Thoracic aorta (tissue), 2 donors: ENCODE measurements at places on chromosomes 3 and 15. TPM values are rescaled to one million over a fixed set of nuclear protein-coding genes. Genes with fewer than 3 reads are reported as not detected.

DNA sequence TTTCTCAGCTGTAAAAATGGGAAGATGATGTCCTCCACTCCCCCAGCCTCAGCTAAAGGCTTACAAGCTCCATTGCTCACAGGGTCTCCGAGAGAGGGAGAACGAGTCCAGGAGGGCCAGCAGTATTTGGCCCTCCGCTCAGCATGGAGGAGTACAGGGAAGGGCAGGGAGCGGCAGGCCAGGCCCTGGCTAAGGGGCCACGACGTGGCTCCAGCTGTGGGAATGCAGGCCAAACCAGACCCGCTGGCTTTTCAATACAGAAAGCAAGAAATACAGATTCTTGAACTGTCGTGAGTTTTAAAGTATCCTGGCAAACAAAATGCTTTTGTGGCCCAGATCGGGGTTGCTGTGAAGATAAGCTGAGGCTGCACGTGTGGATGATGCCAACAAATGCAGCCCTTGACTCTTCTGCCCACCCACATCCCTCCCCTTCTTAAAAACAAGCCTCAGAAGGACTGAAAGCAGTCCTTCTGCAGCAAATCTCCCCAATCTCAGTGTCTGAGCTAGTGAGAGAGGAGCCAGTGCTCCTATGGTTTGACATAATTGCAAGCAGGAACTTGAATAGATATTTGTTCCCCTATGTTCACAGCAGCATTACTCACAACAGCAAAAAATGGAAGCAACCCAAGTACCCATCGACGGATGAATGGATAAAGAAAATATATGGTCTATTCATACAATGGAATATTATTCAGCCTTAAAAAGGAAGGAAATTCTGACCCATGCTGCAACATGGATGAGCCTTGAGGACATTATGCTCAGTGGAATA is 18.5 kb upstream of the FBLN2 start:
- H3K4me1 ChIP-seq, result no peaks in the 10 kb centered on the region
- DNase-seq, result no peak
- no peaks in the 10 kb centered on the region for H3K36me3 ChIP-seq

- peaks cover 6% of the 10 kb centered on the region for H3K36me3 ChIP-seq
- no peak overlapping the region for H3K27ac ChIP-seq
- no peaks in the 10 kb centered on the region for H3K27me3 ChIP-seq
- no peak overlapping the region for H3K4me3 ChIP-seq
- no peak for DNase-seq
Observed at GRCh38 chr3:141913150-141913811, 36.8 kb downstream of the ATP1B3 start.

- H3K4me1 ChIP-seq, result no peaks in the 10 kb centered on the region
- DNase-seq, result no peak
- H3K27me3 ChIP-seq, result no peaks in the 10 kb centered on the region
- H3K36me3 ChIP-seq, result no peaks in the 10 kb centered on the region
- H3K27ac ChIP-seq, result no peak overlapping the region
- H3K4me3 ChIP-seq, result no peak overlapping the region
Observed at GRCh38 chr3:84538597-84538996, 420.2 kb upstream of the CADM2 start.

DNA sequence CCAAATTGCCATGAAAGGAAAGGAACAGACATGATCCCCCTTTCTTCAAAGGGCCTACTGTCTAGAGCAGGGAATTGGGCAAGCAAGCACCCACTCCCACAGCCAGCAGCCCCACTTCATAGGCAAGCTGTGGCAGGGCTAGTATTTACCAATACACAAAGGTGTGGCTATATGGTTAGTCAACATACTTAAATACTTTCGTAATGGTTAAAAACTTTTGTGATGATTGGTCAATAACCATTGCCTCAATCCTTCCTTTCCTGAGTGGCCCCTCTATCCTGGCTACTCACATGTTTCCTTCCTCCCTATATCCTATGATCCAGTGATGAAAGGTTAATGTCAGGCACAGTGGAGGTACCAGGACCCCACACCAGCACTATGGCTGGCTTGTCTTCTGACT is 30.1 kb upstream of the ARL8B start:
- no peak overlapping the region for H3K4me3 ChIP-seq
- no peaks in the 10 kb centered on the region for H3K36me3 ChIP-seq
- no peaks in the 10 kb centered on the region for H3K4me1 ChIP-seq
- H3K27me3 ChIP-seq, result no peaks in the 10 kb centered on the region
- no peak overlapping the region for H3K27ac ChIP-seq

DNA sequence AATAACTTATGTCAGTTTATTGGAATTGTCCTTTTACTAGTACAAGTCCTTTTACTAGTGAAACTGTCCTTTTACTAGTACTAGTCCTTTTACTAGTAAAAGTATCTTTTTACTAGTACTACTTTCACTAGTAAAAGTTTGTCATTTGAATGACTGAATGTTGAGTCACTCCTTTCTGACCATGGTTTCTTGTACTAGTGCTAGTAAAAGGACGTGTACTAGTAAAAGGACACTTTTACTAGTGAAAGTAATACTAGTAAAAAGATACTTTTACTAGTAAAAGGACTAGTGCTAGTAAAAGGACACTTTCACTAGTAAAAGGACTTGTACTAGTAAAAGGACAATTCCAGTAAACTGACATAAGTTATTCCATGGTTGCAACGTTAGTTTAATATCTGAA is 96.3 kb downstream of the ZMAT3 start:
- no peak for DNase-seq
- H3K4me3 ChIP-seq, result no peak overlapping the region
- H3K27me3 ChIP-seq, result no peaks in the 10 kb centered on the region
- H3K4me1 ChIP-seq, result no peaks in the 10 kb centered on the region
- H3K36me3 ChIP-seq, result no peaks in the 10 kb centered on the region

DNA sequence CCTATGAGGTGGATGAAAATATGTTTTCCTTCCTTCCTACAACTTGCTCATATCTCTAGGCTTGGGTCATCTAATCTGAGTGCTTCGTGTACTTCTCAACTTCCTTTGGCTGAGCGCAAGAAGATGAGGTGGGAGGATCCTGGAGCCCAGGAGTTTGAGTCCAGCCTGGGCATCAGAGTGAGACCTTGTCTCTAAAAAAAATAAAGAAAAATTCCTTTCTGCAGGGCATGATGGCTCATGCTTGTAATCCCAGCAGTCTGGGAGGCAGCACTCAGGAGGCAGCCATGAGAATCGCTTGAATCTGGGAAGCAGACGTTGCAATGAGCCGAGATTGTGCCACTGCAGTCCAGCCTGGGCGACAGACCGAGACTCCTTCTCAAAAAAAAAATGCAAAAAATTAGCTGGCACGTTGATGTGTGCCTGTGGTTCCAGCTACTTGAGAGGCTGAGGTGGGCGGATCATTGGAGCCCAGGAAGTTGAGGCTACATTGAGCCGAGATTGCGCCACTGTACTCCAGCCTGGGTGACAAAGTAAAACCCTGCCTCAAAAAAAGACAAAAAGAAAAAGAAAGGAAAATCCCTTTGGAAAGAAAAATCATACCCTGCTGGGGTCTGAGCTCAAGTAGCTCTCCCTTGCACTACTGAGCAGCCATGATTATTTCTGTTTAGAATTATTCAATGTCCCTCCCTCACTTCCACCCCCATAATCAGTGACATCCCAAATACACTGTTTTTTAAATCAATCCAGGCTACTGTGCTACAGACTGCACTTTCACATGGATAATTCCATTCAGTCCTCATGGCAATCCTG is 28.0 kb upstream of the RAB11A start:
- peak overlapping the region; percentile 72 for H3K27ac ChIP-seq
- DNase-seq, result peak; percentile 45
- H3K4me3 ChIP-seq, result peak overlapping the region; percentile 69
- H3K36me3 ChIP-seq, result no peaks in the 10 kb centered on the region

DNA sequence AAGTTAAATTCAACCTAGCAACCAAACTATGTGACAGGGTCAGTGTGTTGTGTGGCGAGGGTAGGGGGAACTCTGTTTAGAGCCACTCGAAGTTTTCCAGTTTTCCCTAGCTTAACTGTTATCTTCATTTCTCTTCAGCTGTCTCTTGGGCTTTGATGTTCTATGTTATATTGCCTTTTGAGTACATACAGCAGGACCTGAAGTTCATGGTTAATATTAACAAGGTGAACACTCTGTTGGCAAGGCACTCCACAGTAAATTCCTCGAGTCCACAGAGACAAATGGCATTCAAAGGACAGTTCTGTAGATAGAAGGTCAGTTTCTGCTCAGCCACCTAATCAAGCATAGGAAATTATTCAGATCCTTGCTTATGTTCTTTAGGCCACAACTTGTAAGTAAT is 147.9 kb upstream of the DPH6 start:
- H3K4me1 ChIP-seq, result peaks cover 72% of the 10 kb centered on the region
- H3K27ac ChIP-seq, result peak overlapping the region; percentile 93
- H3K36me3 ChIP-seq, result no peaks in the 10 kb centered on the region
- no peak overlapping the region for H3K4me3 ChIP-seq

- H3K4me3 ChIP-seq, result no peak overlapping the region
- H3K4me1 ChIP-seq, result no peaks in the 10 kb centered on the region
- no peaks in the 10 kb centered on the region for H3K27me3 ChIP-seq
Observed at GRCh38 chr15:57866149-57866736, 159.7 kb downstream of the POLR2M start.

DNA sequence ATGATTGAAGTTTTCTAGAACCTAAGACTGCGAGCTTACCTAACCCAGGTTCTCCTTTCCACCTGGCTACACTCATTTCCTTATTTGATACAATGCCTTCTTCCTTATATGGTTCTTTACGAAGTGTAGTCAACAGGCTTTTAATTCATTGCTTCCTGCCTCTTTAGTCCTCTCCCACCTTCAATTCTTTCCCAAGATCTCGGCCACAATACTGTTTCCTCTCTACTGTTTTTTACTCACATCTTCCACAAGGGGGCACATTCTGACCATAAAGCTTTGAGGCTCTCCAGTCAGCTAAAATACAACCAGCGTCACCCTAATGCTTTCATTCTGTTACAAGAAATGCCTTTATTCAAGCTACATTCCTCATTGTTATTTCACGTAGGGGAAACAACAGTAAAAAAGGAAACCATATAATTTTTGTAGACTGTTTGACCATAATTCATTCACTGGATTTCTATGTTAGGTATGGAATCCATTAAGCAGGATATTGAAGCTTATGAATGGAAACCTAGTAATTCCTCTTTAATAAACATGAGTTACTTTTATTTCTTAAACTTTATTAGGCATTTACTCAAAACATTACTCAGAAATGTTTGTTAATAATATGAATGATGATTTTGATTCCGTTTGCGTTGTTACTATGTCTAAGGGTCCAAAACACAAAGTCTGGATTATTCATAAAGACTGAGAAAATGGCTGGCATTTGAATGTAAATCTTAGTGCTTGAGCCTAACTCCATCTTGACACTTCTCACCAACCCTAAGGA is 29.5 kb upstream of the VEPH1 start:
- H3K4me1 ChIP-seq, result no peaks in the 10 kb centered on the region
- no peaks in the 10 kb centered on the region for H3K36me3 ChIP-seq
- H3K27ac ChIP-seq, result no peak overlapping the region
- H3K27me3 ChIP-seq, result no peaks in the 10 kb centered on the region
- no peak overlapping the region for H3K4me3 ChIP-seq
- DNase-seq, result no peak

- no peak overlapping the region for H3K4me3 ChIP-seq
- no peak overlapping the region for H3K27ac ChIP-seq
- no peaks in the 10 kb centered on the region for H3K4me1 ChIP-seq
- no peak for DNase-seq
- no peaks in the 10 kb centered on the region for H3K36me3 ChIP-seq
Observed at GRCh38 chr15:77851691-77852090, 219.0 kb upstream of the LINGO1 start.

DNA sequence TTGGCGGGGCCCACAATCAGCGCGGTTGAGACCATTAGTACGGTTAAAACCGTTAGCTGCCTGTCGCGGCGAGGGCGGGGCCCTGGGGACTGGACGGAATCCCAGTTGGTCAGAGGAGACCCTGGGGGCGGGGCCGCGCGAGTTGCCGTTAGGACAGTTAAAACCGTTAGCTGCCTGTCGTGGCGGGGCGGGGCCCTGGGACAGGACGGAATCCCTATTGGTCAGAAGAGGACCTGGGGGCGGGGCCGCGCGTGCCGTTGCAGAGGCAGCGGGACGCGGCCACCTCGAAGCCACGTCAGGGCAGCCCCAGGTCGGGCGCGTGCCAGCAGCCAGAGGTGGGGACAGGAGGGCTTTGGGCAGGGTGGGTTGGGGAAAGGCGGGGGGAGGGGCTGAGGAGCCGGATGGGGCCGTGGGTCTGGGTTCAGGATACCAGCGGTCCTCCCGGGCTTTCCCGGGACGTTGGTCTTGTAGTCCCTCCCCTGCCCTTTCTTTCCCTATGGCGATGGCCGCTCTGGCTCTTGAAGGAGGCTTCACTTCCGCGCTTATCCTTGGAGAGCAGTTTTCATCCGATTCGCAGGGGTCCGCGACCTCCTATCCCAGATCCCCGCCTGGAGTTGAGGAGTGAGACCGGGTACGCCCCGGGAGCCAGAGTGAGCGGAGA is 28.0 kb downstream of the KLHDC8B start:
- DNase-seq, result peak; percentile 64
- H3K4me3 ChIP-seq, result peak overlapping the region; percentile 75
- H3K4me1 ChIP-seq, result no peaks in the 10 kb centered on the region
- H3K27me3 ChIP-seq, result no peaks in the 10 kb centered on the region

DNA sequence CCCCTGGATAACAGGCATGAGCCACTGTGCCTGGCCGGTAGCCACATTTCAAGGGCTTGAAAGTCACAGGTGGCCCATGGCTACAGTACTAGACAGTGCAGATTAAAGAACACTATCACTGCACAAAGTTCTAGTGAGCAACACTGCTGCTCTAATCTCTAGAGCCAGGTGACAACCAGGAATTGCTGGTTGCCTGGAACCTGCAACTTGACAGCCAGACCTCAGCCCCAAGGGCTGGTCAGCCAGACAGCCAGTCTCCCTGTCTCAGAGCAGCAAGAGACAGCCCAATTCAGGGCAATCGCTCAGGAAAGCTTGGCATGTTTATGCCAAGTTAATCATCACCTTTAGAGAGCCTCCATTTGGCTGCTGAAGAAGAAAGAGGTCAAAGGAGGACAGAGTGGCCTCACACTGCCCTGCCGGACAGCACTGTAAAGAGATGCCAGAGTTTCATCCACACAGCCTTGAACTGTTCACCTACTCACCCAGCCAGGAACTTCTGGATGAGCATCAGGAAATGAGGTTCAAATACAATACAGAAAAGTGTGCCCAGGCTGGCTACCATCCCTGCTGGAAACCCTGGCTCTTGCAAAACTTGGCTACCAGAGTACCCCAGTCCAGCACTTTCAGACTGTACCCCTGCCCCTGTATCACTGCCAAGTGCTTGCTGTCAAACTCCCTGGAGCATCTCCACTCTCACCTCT is 6.0 kb downstream of the CCDC12 start:
- DNase-seq, result no peak
- no peaks in the 10 kb centered on the region for H3K27me3 ChIP-seq
- H3K4me1 ChIP-seq, result peaks cover 46% of the 10 kb centered on the region
- H3K36me3 ChIP-seq, result peaks cover 3% of the 10 kb centered on the region
- no peak overlapping the region for H3K4me3 ChIP-seq

GRCh38 chr3:117411971-117412370 is 702.4 kb downstream of the TUSC7 start:
- no peak for DNase-seq
- H3K27ac ChIP-seq, result no peak overlapping the region
- H3K27me3 ChIP-seq, result no peaks in the 10 kb centered on the region

Gene PYGO1
- total RNA-seq, result 14.0 TPM

Gene ANKDD1A
- 58.1 TPM for total RNA-seq

Gene SAMD7
- not detected for total RNA-seq

Gene DAG1
- 71.9 TPM for total RNA-seq

Gene ANKRD34C
- not detected for total RNA-seq

Gene SLC2A2
- not detected for total RNA-seq

Gene AMT
- total RNA-seq, result 7.0 TPM

Gene IL17RE
- 5.7 TPM for total RNA-seq

Gene ZBED2
- total RNA-seq, result not detected

Gene CCDC33
- total RNA-seq, result not detected

Gene CELF6
- 4.1 TPM for total RNA-seq

Gene ADAMTS17
- 8.1 TPM for total RNA-seq

Gene GPR171
- total RNA-seq, result 7.0 TPM

Gene CHRD
- total RNA-seq, result 21.7 TPM
